ENCODE measurements at places on chromosomes 16 and 17.

DNA sequence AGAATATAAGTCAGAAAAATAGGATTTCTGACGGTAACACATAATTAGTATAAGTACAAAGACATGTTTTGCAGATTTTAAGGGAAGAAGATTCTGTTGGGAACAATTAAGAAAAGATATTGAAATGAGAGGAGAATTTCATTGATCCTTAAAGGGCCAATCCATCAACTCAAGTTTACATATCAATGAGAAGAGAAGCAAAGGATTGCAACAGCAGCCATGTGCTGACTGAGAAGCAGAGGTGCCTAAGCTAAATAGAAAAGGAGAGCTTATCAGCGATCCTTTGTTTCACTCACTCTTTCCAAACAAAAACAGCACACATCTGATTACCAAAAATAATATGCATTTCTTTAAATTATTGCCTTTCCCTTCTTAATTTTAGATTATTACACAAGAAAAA is 94.6 kb downstream of the ITFG1 start:
- DNase-seq: no peak

DNA sequence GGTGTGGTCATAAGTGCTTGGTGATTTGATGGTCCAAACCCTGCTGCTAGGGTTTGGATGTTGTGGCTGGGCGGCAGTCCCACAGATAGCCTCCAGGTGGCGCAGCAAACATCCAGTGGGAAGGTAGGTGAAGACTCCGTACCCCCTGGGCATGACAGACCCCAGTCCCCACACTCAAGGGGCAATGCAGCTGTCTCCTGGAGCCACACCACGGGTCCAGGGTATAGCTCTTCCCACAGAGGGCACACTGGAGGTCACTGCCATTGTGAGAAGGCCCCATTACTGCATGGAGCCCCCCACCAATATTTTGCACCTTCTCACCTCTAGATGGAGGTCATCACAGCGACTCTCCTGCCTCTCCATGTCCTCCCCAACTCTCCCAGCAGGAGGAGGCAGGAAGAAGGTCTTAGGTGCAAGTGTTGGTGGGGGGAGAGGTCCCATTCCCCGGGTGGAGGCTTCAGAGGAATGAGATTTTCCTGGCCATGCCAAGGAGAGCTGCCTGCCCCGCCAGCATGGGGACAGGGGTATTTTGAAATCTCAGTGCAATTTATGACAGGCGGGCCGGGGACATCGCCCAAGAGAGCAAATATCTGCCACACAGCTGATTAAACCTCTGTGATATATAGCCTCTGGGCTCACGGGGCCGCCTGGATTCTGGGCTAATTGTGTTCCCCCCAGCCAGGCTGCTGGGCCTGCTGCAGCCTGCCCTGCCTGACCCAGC is 17.1 kb upstream of the C17orf113 start:
- peak; percentile 96 for DNase-seq

GRCh38 chr17:21379080-21379711 is 3.0 kb downstream of the KCNJ12 start:
- DNase-seq: no peak

- no peak for DNase-seq
Measured at GRCh38 chr17:50917418-50917743, 51.2 kb upstream of the TOB1 start.

GRCh38 chr16:87953308-87954215 is 2.3 kb downstream of the BANP start:
- no peak for DNase-seq

DNA sequence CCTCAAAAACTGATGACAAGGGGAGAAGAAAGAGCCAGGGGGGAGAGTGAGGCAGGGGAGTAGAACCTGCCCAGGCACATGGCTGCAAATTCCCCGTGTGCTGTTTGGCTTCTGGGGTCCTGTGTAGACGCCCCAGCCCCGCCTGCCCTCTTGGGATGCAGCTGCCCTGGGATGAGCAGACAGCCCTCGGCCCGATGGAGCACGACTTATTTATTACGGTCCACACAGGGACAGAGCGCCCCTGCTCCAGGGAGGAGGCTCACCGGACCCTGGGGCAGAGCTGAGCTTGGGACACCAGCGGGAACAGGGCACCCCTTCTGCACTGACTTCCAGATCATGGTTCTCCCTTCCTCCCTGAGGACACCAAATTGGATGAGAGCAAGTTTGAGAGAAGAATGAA is 9.1 kb downstream of the LDHD start:
- DNase-seq: no peak

DNA sequence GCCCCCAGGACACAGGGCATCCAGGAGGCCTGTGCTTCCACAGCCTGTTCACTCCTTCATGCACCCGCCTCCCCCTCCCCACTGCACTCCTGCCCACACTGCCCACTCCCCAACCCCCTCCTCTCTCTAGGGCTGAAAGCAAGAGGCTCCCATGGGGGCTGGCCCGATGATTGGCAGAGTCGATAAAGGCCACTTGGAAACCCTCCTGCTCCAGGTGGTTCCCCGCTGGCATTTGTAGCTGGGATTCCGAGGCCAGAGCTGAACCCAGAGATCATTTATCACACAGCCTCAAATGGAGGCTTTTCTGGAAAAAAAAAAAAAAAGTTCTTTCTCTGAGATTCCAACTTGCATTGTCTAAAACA is 74.1 kb downstream of the SREBF1 start:
- DNase-seq: no peak

Data from HuH-7 (cell line).